Activated CD4-positive, CD25-positive, alpha-beta regulatory T cell (primary cell): ENCODE measurements at places on chromosomes 2 and 18.

GRCh38 chr2:204298404-204298803 lies 246.9 kb upstream of the PARD3B start:
- no peak for DNase-seq

- no peak for DNase-seq
Observed at GRCh38 chr2:231679908-231680284, 28.4 kb upstream of the PTMA start.

DNA sequence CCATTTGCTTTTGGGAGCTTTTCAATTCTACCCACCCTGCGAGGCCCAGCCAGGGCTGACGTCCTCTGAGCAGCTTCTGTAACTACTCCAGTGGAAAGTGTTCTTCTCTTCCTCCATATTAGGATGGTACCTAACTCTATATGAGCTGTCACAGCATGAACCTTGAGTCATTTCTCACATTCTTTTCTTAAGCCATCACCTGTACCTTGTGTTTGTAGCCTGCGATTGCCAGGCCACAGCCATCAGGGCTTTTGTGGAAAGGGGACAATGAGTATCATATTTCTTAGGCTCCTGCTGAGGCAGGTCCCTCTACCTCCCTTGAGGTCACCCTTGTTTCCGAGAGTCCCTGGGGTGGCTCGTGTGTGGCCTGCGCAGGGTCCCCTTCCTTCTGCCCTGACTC lies 144.5 kb upstream of the DLX2 start:
- no peak for DNase-seq

DNA sequence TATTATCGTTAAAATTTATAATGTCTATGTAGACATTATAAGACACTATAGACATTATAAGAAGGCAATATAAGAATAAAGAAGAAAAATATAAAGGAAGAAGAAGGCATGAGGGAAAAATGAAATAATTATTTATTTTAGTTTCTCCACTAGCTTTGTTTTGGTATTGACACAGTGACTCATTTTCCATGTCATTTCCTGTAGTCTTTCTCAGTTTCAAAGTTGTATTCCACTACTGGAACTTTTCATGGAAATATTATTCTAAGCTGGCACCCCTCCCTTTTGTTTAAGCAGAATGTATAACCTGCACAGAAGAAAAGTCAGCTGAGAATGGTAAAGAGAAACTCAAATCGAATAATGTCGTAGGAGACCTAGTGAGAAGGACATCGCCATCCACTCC lies 234.2 kb upstream of the NETO1 start:
- no peak for DNase-seq

GRCh38 chr2:46179037-46179621 lies 118.1 kb upstream of the EPAS1 start:
- no peak for DNase-seq

DNA sequence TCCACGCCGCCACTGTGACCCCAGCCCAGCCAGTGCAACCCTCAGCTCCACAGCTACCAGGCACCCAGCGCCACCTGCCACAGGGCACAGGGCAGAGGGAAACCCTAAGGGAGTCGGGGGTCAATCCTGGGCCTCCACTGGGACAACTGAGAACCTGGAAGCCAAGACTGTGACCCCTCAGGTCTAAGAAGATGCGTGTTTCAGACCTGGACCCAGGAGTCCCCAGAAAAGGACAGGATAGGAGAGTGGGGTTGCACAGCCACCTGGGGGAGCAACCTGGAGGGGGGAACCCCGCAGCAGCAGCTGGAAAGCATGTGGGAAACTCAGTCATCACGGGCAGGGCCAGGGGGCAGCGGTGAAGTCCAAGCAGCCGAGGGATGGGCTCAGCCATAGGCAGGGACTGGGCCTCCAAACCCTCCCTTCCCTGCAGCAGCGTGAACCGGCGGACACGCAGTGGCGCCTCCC lies 4.1 kb downstream of the ESPNL start:
- DNase-seq, result no peak

GRCh38 chr2:234633581-234634230 lies 136.8 kb upstream of the ARL4C start:
- no peak for DNase-seq

DNA sequence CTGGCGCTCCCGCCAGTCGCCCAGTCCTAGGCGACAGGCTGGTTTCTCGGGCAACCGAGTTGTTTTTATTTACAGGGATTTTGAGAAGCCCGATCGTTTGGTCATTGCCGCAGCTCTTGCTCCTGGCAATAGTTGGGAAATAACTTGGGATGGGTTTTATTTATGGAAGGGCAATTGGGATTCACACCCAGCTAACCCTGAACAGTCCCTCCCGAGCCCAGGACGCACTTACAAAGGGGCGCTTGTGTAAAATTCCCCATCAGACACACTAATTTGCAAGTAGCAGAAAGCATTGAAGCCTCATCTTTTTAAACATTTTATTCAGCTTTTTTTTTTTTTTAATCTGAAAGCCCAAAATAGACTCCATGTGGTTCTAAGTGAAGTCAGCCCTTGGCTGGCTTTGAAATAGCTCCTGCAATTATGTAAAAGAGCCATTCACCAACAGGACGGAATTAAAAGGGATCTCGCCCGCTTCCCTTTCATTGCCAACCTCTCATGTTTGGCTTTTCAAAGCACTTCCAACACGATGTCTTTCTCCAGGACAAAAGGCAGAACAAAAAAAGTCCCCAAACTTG lies 3.6 kb upstream of the GBX2 start:
- DNase-seq, result no peak

- DNase-seq, result no peak
Observed at GRCh38 chr2:101985101-101985792, 6.5 kb upstream of the IL1R2 start.

DNA sequence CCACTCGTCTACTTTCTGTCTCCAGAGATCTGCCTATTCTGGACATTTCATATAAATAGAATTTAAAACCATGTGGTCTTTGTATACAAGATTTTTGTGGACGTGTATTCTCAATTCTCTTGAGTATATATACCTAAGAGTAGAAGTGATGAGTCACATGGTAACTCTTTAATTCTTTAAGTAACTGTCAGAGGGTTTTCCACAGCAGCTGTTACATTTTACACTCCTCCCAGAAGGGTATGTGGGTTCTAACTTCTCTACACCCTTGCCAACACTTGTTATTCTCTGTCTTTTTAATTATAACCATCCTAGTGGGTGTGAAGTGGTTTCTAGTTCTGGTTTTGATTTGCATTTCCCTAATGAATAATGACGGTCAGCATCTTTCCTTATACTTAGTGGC lies 70.9 kb downstream of the MAP3K20 start:
- DNase-seq, result no peak

GRCh38 chr2:24856791-24857211 lies 63.2 kb downstream of the ADCY3 start:
- DNase-seq, result no peak

GRCh38 chr2:173290046-173290445 lies 64.6 kb upstream of the CDCA7 start:
- DNase-seq, result no peak

- DNase-seq, result no peak
Observed at GRCh38 chr2:8578335-8579244, 103.3 kb upstream of the ID2 start.

- DNase-seq, result no peak
Observed at GRCh38 chr2:40098786-40099470, 319.9 kb upstream of the THUMPD2 start.
